ENCODE measurements at places on chromosomes 5 and 9.

GRCh38 chr9:37447111-37447510, 18.1 kb downstream of the ZBTB5 start:
- DNase-seq = no peak

- DNase-seq = no peak
These were observed 207.2 kb upstream of the RFX3 start for GRCh38 chr9:3733039-3733408.

GRCh38 chr9:16410601-16411280, 459.7 kb downstream of the BNC2 start:
- DNase-seq = no peak

- DNase-seq = no peak
These were observed 399.0 kb downstream of the MED10 start for GRCh38 chr5:5979377-5979760.

- no peak for DNase-seq
These were observed 188.3 kb downstream of the GADD45G start for GRCh38 chr9:89793124-89793495.

- no peak for DNase-seq
These were observed 85.4 kb downstream of the SLC1A3 start for GRCh38 chr5:36691696-36692371.

DNA sequence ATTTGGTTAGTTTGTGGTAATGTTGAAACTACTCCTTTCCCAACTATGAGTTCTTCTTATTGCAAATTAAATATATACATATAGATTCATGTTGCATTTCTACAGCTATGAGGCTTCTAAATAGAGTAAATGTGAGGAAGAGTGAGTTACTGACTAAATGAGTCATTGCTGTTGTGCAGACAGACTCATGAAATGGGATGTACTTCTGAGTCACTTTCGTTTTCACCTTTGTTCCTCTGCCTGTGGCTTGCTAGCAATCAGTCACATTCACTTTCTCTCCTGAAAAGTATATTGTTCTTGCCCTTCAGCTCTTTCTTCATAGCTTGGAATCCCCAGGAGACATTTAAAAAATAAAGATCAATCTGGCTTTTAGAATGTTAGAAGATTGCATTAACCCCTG, 295.5 kb upstream of the SMC2 start:
- DNase-seq = no peak

DNA sequence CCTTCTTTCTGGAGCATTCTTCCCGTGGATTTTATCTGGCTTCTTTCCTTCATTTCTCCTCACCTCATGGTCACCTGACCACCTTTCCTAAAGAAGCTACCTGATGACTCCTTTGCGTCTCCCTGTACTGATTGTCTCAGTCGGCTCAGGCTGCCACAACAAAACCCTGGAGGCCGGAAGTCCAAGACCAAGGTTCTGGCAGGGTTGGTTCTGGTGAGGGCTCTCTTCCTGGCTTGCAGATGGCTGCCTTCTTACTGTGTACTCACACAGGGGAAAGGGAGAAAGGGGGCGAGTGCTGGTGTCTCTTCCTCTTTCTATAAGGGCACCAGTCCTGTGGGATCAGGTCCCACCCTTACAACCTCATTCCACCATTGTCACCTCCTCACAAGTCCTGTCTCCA, 140.0 kb downstream of the SYK start:
- DNase-seq = no peak

DNA sequence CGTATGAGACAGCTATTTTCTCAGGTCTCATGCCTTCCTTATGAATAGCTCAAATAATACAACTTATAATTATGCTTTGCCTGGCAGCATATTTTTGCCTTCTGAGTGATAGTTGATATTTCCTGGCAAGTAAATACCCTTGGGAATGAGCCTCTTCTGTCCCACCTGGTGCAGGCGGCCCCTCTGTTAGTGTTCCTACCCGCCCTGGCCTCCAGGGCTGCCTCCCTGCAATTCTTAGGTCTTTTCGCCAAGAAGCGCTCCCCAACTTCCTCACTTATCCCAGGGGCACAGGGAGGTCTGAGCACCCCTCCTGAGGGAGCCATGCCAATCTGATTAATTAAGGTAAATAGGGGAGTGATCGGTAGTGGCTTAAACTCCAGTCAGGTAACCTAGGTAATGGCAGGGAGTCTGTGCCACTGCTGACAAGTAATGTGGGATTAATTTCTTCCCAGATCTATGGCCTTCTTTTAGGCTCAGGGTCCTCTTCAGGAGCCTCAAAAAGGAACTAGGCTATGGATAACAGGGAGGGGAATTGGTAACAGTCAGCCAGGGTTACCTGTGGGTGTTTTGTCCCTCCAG, 81.5 kb downstream of the GALNT10 start:
- no peak for DNase-seq

DNA sequence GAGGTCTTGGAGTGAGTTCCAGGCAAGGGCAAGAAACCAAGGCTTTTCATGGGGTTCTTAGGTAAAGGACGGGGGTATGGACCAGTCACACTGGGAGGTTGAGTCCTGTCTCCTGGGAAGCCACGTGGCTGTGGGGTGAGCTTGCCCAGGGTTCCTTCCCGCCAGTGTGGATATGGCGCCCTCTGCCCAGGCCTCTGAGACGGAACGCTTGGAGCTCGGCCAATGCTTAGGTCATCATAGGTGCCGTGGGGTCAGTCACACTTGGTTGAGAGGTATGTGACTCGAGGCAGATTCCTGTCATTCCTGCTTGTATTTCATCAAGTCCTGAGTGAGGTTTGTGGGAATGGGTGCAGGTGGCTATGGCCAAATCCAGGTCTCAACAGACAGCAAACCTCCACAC, 46.2 kb downstream of the TENT4A start:
- DNase-seq = no peak

GRCh38 chr9:69155341-69156030, 18.6 kb upstream of the TJP2 start:
- DNase-seq = no peak

DNA sequence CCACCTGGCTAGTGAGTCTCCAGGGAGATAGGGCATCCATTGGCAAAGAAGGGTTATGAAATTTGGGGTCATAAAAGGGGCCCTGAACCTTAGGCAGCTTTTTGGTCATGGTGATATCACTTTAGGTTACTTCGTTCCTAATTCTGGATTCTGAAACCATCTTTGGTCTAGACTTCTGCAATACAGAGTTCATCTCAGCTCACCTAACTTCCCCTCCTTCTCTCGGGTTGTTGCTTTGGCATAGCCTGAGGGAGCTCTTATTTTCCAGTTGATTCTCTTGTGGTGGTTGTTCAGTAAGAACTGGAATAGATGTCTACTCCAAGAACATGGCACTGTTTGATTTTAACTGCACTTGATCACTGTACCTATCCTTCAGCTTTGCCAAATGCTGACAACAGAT, 148.9 kb upstream of the RUSC2 start:
- DNase-seq = no peak

- DNase-seq = no peak
These were observed 31.6 kb upstream of the RANBP6 start for GRCh38 chr9:6047020-6047419.

- no peak for DNase-seq
These were observed 7.5 kb upstream of the PSAT1 start for GRCh38 chr9:78289474-78289873.

GRCh38 chr9:127898433-127899127, 823 bp downstream of the ST6GALNAC6 start:
- no peak for DNase-seq

- no peak for DNase-seq
These were observed 61.3 kb downstream of the IARS1 start for GRCh38 chr9:92232190-92232589.

- DNase-seq = no peak
These were observed 178.8 kb upstream of the C9orf72 start for GRCh38 chr9:27752069-27752468.

All from stimulated activated naive CD8-positive, alpha-beta T cell treated with anti-CD3 and anti-CD28 coated beads, Interleukin-15, amount 100 ng/mL, for 72 hours (primary cell).